ENCODE measurements at places on chromosomes 7 and 10.

- no peak for DNase-seq
Measured at GRCh38 chr7:24963218-24963617, 16.8 kb downstream of the OSBPL3 start.

DNA sequence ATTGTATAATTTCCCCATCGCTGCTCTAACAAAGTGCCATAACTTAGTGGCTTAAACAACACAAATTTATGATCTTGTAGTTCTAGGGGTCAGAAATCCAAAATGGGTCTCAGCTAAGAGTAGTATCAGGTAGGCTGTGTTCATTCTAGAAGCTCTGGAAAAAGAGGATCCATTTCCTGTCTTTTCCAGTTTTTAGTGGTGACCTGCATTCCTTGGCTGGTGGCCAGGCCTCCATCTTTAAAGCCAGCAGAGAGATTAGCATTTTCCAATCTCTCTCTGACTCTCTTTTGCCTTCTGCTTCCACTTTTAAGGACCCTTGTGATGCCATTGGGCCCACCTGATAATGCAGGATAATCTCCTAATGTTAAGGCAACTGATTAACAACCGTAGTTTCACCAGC is 41.0 kb upstream of the C10orf120 start:
- no peak for DNase-seq

DNA sequence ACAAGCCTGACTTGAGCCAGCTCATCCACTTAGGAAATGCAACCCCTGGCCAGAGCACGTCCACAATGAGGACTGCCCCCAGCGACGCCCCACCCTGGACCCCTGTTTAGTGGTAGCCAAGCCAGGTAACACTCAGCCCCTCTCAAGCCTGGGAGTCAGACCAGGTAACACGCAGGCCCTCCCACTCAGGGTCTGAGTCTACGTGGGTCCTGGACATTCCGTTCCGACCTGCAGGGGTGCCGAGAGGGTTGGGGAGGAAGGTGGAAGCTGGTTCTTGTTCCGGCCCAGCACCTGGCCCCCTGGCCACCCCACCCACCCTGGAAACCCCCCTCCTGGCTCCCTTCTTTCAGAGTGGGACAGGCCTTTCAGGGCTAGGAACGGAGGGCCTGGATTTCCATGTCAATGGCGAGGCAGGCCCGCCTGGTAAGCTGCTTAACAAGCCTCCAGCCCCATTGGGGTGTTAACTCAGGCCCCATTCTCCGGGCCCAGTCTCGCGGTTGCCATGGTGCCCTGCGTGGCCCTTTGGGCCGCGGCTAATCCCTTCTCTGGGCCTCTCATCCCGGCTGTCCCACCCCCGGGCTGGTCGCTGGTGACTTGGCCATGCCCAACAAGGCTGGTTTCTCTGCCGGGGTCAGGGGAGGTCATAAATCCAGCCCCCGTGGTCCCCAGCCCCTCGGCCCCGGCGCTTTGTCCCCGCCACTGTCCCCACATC is 19.7 kb upstream of the LFNG start:
- DNase-seq = no peak

DNA sequence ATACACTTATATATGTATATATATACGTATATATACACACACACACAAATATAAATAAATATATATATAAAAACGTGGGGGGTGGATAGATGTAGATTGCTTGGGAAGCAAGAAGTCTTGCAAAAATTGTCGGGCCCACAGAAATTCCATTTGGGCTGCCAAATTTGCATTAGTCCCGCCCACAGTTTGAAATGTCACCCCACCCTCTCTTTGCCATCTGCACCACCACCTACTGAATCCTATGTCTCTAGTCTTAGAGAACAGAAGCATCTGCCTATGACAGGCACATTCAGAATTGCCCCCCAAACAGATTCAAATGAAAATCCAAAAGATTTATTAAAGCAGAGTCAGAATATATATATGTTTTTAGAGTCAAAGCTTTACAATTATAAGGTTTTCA is 25.6 kb upstream of the CACNA2D1 start:
- no peak for DNase-seq

Data from HFFc6 (cell line).